ENCODE measurements at places on chromosomes 7 and 10. TPM values are rescaled to one million over a fixed set of nuclear protein-coding genes. Genes with fewer than 3 reads are reported as not detected.

DNA sequence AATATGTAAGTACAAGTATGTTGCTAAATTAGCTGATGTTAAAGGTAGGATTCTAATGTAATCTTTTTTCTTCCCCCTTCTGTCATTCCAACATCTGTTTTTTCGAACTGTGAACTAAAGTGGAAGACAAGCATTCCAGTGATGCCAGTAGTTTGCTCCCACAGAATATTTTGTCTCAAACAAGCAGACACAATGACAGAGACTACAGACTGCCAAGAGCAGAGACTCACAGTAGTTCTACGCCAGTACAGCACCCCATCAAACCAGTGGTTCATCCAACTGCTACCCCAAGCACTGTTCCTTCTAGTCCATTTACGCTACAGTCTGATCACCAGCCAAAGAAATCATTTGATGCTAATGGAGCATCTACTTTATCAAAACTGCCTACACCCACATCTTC lies 62.7 kb downstream of the WAC start:
- H3K4me1 ChIP-seq = peaks cover 49% of the 10 kb centered on the region
- H3K27me3 ChIP-seq = no peaks in the 10 kb centered on the region
- no peak overlapping the region for H3K27ac ChIP-seq
- H3K4me3 ChIP-seq = no peak overlapping the region
- no peak for DNase-seq
- H3K36me3 ChIP-seq = no peaks in the 10 kb centered on the region

DNA sequence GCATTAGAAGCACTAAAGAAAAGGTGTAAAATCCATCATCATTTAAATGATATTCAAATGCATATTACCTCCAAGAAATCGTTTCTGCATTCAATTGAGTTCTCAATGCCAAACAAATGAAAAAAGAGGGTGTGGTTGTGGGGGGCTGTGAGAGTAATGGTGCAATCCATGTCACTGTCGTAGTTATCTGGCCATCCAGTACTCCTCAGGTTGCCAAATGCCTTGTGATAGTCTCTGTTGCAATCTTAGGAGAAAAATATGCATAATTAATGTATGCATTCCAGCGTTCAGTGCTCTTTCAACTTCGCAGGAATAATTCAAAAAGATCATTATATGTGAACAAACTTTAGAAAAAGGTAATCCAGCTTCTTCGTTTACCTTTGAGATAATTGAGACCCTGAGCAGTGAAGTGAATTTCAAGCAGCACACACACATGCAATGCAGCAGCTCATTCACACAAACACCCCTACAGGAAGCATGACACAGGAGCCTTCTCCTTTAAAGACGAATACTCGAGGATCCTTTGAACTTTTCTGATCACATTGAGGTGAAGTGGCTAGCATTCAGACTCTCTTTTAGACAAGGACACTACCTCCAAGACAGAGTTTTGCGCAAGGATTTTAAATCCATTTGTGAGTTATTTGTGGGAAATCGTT lies 73.4 kb downstream of the OR13A1 start:
- no peak overlapping the region for H3K27ac ChIP-seq
- H3K4me1 ChIP-seq = no peaks in the 10 kb centered on the region
- H3K36me3 ChIP-seq = no peaks in the 10 kb centered on the region

DNA sequence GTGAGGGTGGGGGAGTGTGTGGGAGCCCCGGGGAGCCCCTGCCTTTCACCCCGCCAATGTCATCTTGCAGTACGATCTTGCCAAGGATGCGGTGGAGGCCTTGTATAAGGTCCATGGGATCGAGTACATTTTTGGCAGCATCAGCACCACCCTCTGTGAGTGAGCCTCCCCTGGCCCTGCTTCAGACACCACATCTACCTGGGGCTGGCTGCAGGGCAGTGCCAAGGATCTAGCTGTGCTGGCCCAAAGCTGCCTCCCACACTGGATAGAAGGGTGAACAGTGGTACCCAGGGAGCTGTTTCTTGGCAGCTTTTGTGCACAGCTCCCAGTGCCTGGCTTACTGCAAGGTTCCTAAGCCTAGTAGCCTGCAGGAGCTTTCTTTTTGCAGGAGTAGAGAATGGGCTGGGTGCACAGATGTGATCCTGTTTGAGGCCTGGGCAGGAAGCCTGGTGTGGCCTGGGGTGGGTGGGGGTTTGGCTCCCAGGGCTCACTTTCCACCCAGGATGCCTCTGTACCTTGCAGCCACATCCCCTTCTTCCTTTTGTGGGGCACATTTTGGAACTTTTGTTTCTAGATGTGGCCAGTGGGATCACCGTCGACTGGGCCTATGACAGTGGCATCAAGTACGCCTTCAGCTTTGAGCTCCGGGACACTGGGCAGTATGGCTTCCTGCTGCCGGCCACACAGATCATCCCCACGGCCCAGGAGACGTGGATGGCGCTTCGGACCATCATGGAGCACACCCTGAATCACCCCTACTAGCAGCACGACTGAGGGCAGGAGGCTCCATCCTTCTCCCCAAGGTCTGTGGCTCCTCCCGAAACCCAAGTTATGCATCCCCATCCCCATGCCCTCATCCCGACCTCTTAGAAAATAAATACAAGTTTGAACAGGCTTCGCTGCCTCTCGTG lies 12.2 kb upstream of the CPA1 start:
- H3K4me3 ChIP-seq = no peak overlapping the region
- no peaks in the 10 kb centered on the region for H3K27me3 ChIP-seq
- H3K27ac ChIP-seq = no peak overlapping the region
- H3K36me3 ChIP-seq = no peaks in the 10 kb centered on the region

The PNLIPRP1 gene
- 0.66 TPM for total RNA-seq

The GPR26 gene
- not detected for total RNA-seq

- H3K27me3 ChIP-seq = no peaks in the 10 kb centered on the region
- no peaks in the 10 kb centered on the region for H3K36me3 ChIP-seq
- no peaks in the 10 kb centered on the region for H3K4me1 ChIP-seq
These were observed 30.1 kb downstream of the PLEKHA1 start for GRCh38 chr10:122404576-122404975.

The ASIC3 gene
- 5.5 TPM for total RNA-seq

- H3K27ac ChIP-seq = no peak overlapping the region
- DNase-seq = peak; percentile 70
- peaks cover 23% of the 10 kb centered on the region for H3K4me1 ChIP-seq
- H3K27me3 ChIP-seq = no peaks in the 10 kb centered on the region
- no peak overlapping the region for H3K4me3 ChIP-seq
- no peaks in the 10 kb centered on the region for H3K36me3 ChIP-seq
These were observed 516.4 kb upstream of the ZMIZ1 start for GRCh38 chr10:78552261-78552811.

GRCh38 chr10:35795131-35795824 lies 153.2 kb upstream of the FZD8 start:
- no peaks in the 10 kb centered on the region for H3K27me3 ChIP-seq
- no peak for DNase-seq
- H3K4me1 ChIP-seq = no peaks in the 10 kb centered on the region
- H3K36me3 ChIP-seq = no peaks in the 10 kb centered on the region
- no peak overlapping the region for H3K27ac ChIP-seq

- no peak overlapping the region for H3K27ac ChIP-seq
- H3K4me3 ChIP-seq = no peak overlapping the region
- H3K36me3 ChIP-seq = no peaks in the 10 kb centered on the region
- DNase-seq = no peak
- peaks cover 6% of the 10 kb centered on the region for H3K4me1 ChIP-seq
These were observed 209.1 kb downstream of the CCSER2 start for GRCh38 chr10:84537447-84537931.

The CALHM3 gene
- not detected for total RNA-seq

- no peaks in the 10 kb centered on the region for H3K27me3 ChIP-seq
- no peak for DNase-seq
- no peak overlapping the region for H3K27ac ChIP-seq
These were observed 9.2 kb downstream of the LHPP start for GRCh38 chr10:124470544-124471434.

The SLC16A9 gene
- total RNA-seq = 2.3 TPM

GRCh38 chr10:121654021-121654545 lies 55.8 kb upstream of the FGFR2 start:
- H3K4me3 ChIP-seq = no peak overlapping the region
- H3K27me3 ChIP-seq = no peaks in the 10 kb centered on the region
- H3K36me3 ChIP-seq = no peaks in the 10 kb centered on the region
- no peak overlapping the region for H3K27ac ChIP-seq
- H3K4me1 ChIP-seq = no peaks in the 10 kb centered on the region

DNA sequence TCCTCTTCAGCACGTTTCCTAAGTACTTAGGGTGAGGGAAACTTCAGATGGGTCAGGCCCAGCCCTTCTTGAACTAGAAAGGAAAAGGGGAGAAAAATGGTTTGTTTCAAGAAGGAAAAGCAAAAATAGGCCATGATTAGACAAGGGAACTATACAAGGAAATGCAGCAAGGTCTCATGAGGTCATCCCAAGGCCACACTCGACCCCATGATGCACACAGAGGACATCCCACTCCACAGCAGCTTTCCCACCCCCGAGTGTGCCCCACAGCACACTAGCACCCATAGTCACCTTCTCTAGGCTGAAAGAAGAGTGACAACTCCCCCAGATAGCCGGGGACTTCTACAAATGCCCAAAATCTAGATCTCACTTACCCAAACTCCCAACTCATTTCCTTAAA lies 173.4 kb downstream of the FAM107B start:
- no peaks in the 10 kb centered on the region for H3K4me1 ChIP-seq
- H3K36me3 ChIP-seq = no peaks in the 10 kb centered on the region
- no peaks in the 10 kb centered on the region for H3K27me3 ChIP-seq
- no peak for DNase-seq
- H3K4me3 ChIP-seq = no peak overlapping the region

The INHBA gene
- total RNA-seq = 5.4 TPM

The LFNG gene
- total RNA-seq = 21.6 TPM

GRCh38 chr10:11279314-11279713 lies 261.6 kb downstream of the CELF2 start:
- H3K27ac ChIP-seq = no peak overlapping the region
- H3K27me3 ChIP-seq = no peaks in the 10 kb centered on the region
- no peak overlapping the region for H3K4me3 ChIP-seq
- H3K4me1 ChIP-seq = no peaks in the 10 kb centered on the region
- no peak for DNase-seq

The SEMA3E gene
- total RNA-seq = 2.3 TPM

DNA sequence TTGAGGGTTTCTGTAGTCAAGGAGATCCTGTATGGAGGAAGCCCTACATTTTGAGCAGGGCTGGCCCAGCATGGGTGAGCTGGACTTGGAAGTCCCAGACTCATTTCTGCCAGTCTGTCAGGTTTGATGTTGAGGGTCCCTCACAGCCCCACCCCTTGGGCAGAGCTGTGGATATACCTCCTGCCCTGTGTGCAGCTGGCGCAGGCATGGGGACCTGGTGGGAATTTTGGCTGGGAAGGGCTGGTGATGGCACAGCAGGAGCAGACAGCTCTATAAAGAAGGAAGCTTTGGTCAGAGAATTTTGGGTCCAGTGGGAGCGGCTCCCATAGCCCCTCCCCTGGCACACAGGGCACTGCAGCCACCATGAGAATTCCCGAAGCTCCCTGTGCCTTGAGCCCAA lies 482.6 kb downstream of the RPS24 start:
- DNase-seq = no peak
- no peak overlapping the region for H3K27ac ChIP-seq
- no peaks in the 10 kb centered on the region for H3K36me3 ChIP-seq
- peaks cover 6% of the 10 kb centered on the region for H3K4me1 ChIP-seq

- no peaks in the 10 kb centered on the region for H3K36me3 ChIP-seq
- no peaks in the 10 kb centered on the region for H3K27me3 ChIP-seq
- H3K4me1 ChIP-seq = no peaks in the 10 kb centered on the region
- H3K4me3 ChIP-seq = no peak overlapping the region
- DNase-seq = no peak
- H3K27ac ChIP-seq = no peak overlapping the region
These were observed 450.6 kb downstream of the DNAJB9 start for GRCh38 chr7:109020251-109020650.

- no peaks in the 10 kb centered on the region for H3K27me3 ChIP-seq
- no peak overlapping the region for H3K27ac ChIP-seq
- DNase-seq = no peak
These were observed 60.2 kb downstream of the NRP1 start for GRCh38 chr10:33274096-33274785.

The SPDYE2 gene
- not detected for total RNA-seq

DNA sequence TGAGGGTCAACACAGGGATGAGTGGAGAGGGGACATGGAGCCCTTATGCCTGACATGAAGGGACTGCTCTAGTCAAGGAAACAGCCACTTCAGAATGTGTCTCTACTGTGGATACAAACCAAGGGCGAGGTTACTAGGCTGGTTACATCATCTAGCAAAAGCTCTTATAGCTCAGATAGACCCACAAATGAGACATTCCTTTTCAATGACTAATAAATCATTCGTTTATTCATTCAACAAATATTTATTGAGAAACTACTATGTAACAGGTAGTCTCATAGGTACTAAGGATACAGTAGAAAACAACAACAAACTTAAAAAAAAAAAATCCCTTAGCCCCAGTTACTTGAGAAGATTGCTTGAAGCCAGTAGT lies 219.5 kb downstream of the KIAA1217 start:
- H3K27ac ChIP-seq = no peak overlapping the region
- no peaks in the 10 kb centered on the region for H3K27me3 ChIP-seq
- no peak overlapping the region for H3K4me3 ChIP-seq
- peaks cover 14% of the 10 kb centered on the region for H3K36me3 ChIP-seq
- no peaks in the 10 kb centered on the region for H3K4me1 ChIP-seq

The CRYGN gene
- total RNA-seq = 0.87 TPM

- DNase-seq = no peak
- H3K4me3 ChIP-seq = no peak overlapping the region
- no peaks in the 10 kb centered on the region for H3K4me1 ChIP-seq
- no peaks in the 10 kb centered on the region for H3K36me3 ChIP-seq
- no peaks in the 10 kb centered on the region for H3K27me3 ChIP-seq
These were observed 19.4 kb upstream of the MINDY3 start for GRCh38 chr10:15879663-15880062.

The FAM25A gene
- not detected for total RNA-seq

DNA sequence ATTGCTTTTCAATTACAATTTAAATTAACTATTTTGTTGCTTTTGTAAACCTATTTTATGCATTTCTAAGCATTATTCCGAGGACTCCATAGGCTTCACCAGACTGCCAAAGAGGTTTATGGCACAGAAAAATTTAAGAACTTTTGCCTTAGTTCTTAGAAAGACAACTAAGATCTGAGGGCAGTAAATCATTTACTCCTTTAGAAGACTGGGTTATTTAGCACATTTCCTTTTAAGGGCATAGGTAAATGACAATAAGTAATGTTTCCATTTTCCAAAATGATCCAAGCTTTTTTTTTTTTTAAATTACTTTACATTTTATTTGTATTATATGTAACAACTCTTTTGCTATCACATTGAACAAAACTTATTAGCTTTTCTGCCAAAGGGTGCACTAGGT lies 15.0 kb upstream of the STEAP4 start:
- no peak for DNase-seq
- H3K36me3 ChIP-seq = no peaks in the 10 kb centered on the region
- no peak overlapping the region for H3K27ac ChIP-seq
- peaks cover 10% of the 10 kb centered on the region for H3K4me1 ChIP-seq
- no peak overlapping the region for H3K4me3 ChIP-seq

GRCh38 chr10:541750-542371 lies 147.6 kb downstream of the DIP2C start:
- H3K27me3 ChIP-seq = no peaks in the 10 kb centered on the region
- no peak overlapping the region for H3K4me3 ChIP-seq
- H3K4me1 ChIP-seq = peaks cover 18% of the 10 kb centered on the region
- no peak for DNase-seq

All from tibial nerve (tissue), 4 donors.